ENCODE measurements at places on chromosomes 2 and 18. TPM values are rescaled to one million over a fixed set of nuclear protein-coding genes. Genes with fewer than 3 reads are reported as not detected.

DNA sequence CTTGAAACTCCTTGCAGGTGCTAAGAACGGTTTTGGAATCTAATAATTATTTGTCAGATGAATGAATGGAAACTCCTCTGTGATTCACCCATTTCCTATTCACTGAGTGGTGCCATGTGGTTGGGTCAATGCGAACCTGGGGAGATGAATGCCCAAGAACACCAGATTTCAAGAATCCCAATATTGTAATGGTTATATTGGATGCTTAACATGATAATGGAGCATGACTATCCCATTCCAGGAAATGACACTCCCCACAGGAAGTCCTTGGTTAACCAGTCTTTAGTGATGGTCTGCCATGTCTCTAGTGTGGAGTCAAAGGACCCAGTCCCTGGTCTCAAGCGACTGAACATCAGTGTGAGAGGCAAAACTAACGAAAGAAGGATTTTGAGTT, 67.9 kb upstream of the ST3GAL5 start:
- no peak for DNase-seq

- DNase-seq: peak; percentile 48
Measured at GRCh38 chr18:35143622-35144596, 96.9 kb upstream of the ZNF397 start.

DNA sequence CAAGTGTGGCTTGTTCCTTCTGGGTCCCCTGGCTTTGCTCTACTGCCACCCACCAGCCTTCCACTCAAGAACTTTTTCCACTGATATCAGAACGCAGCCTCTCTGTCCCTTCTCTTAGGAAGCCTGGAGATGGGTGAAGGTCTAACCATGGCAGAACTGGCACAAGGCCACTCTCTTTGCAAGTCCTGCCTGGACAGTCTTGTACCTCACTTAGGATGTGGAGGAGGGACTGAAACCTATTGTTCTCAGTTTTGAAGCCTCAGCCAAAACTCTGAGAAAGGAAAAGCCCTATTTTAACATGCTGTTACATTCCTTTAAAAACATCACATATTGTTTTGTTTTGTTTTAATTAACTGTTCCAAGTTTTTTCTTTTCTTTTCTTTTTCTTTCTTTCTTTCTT, 58.9 kb upstream of the NCOA1 start:
- no peak for DNase-seq

- DNase-seq: peak; percentile 79
Measured at GRCh38 chr2:130390460-130391057, 34.7 kb downstream of the PTPN18 start.

Gene KLHL30
- 1.9 TPM for total RNA-seq

- no peak for DNase-seq
Measured at GRCh38 chr18:57907550-57907949, 104.4 kb upstream of the ATP8B1 start.

Gene GKN2
- not detected for total RNA-seq

DNA sequence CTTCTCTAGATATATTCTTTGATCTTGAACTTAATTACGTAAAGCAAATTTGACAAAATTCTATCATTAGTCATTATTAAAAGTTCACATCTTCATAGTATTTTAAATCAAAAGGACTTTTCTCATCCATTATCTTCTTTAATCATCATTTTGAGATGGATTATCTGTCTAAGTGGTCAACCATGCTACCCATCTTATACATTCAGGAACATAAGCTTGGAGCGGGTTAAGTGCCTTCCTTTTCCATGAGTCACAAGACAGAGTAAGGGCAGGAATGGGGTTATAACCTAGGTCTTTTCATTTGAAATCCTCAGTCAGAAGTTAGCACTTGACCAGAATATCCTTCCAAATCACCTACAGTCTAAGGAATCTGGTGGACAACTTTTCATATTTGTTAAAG, 297.1 kb downstream of the TCF4 start:
- DNase-seq: no peak

Gene LYG1
- total RNA-seq: 1.8 TPM

DNA sequence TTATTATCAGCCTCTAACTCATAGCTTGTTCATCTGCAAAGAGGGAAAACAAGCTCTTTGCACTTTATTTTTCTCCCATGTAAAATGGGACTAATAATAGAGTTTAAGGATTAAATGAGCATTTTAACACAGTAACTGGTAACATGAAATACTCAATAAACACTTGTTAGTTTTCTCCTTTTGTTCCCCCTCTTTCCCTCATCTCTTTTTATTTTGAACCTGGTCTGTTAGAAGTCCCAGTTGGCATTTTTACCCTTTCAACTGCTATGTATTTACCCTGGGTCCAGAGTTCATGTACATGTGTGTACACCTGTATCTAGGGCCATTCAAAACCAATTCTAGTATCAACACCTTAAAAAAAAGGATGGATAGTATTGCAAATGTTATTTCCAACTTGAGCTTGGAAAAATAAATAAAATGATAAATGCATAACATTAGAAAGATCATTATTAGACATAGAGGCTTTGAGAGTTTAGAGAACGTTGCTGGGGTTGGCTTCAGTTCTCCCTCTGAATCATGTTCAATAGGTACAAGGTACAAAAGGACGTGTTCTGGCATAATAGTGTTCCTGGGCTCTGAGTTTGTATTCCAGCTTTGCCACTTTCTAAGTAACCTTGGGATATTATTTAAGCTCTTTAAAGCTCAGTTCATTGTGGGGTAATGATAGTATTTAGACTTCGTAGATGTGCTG, 5.2 kb upstream of the VPS54 start:
- no peak for DNase-seq

Measured in OCI-LY7 (cell line).